ENCODE measurements at places on chromosomes 11 and 22. TPM values are rescaled to one million over a fixed set of nuclear protein-coding genes. Genes with fewer than 3 reads are reported as not detected.

C11orf97 gene
- total RNA-seq: not detected

CYP2D6 gene
- total RNA-seq: 0.14 TPM

ZDHHC8 gene
- total RNA-seq: 16.0 TPM

CBX6 gene
- total RNA-seq: 30.9 TPM

GSTT2B gene
- total RNA-seq: 12.3 TPM

MN1 gene
- total RNA-seq: 7.2 TPM

MS4A4A gene
- not detected for total RNA-seq

SAA4 gene
- not detected for total RNA-seq

GLB1L2 gene
- total RNA-seq: not detected

HOATZ gene
- total RNA-seq: not detected

UCP3 gene
- total RNA-seq: 0.72 TPM

ENDOD1 gene
- 55.3 TPM for total RNA-seq

ARHGAP8 gene
- under 0.01 TPM for total RNA-seq

CASTOR1 gene
- 6.1 TPM for total RNA-seq

HNRNPUL2 gene
- total RNA-seq: 16.3 TPM

PRODH gene
- 0.44 TPM for total RNA-seq

OR8B8 gene
- not detected for total RNA-seq

CST6 gene
- total RNA-seq: not detected

OR51I1 gene
- not detected for total RNA-seq

FXYD2 gene
- 0.22 TPM for total RNA-seq

CENPM gene
- total RNA-seq: 21.0 TPM

DEPDC7 gene
- total RNA-seq: 16.8 TPM

C11orf91 gene
- total RNA-seq: not detected

TRPC6 gene
- total RNA-seq: 0.66 TPM

KIAA1671 gene
- total RNA-seq: 10.9 TPM

APOBEC3H gene
- not detected for total RNA-seq

SMIM35 gene
- not detected for total RNA-seq

SPON1 gene
- 0.66 TPM for total RNA-seq

CCDC188 gene
- total RNA-seq: not detected

OR56A1 gene
- total RNA-seq: under 0.01 TPM

CRYBB2 gene
- total RNA-seq: not detected

MS4A3 gene
- not detected for total RNA-seq

TCIRG1 gene
- 186 TPM for total RNA-seq

EXPH5 gene
- 0.22 TPM for total RNA-seq

POU2AF2 gene
- total RNA-seq: not detected

LMO2 gene
- total RNA-seq: 1.0 TPM

TRIM49 gene
- not detected for total RNA-seq
